Stimulated activated memory B cell treated with anti-CD40 and anti-IgM and Interleukin-4, amounts not matched to agents 10 μg/mL and 1 μg/mL and 100 μg/mL, for 72 hours (primary cell): ENCODE measurements at places on chromosomes 7 and 10.

DNA sequence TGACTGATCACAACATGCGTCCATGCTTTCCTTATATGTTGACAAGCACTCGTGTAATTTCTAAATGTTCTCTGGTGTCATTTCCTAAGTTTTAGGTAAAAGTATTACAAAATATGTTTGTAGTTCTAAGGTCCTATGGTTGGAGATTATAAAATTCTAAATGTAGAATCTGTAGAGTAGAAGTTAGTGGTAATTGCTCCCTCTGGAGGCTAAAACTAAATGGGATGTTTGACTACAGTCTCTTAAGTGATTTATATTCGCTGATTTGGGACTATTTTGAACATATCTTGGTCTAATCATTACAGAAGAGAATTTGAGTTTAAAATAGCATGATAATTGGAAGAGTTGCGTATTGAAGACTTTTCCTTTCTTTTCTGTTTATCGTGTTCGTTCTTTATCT lies 74.1 kb downstream of the ZMYND11 start:
- no peak for ATAC-seq

DNA sequence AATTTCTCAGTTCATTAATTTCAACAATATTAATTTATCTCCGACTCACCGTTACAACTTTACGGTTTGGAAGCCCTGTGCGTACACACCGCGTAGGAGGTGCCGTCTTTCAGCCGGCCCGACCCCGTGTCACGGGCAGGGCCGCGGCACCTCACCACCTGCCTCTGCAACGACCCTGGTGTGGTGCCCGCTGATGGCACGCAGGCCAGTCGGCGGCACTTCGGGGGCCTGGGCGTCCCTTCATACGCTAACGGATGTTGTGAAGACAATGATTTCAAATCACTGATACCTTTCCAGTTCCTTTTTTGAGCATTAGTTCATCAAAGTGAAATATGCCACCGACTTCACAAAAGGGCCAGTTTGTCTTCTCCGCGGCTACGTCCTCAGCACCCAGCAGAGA lies 125.3 kb downstream of the EBF3 start:
- no peak for ATAC-seq

- ATAC-seq: no peak
Observed at GRCh38 chr7:86123476-86123875, 520.2 kb upstream of the GRM3 start.

DNA sequence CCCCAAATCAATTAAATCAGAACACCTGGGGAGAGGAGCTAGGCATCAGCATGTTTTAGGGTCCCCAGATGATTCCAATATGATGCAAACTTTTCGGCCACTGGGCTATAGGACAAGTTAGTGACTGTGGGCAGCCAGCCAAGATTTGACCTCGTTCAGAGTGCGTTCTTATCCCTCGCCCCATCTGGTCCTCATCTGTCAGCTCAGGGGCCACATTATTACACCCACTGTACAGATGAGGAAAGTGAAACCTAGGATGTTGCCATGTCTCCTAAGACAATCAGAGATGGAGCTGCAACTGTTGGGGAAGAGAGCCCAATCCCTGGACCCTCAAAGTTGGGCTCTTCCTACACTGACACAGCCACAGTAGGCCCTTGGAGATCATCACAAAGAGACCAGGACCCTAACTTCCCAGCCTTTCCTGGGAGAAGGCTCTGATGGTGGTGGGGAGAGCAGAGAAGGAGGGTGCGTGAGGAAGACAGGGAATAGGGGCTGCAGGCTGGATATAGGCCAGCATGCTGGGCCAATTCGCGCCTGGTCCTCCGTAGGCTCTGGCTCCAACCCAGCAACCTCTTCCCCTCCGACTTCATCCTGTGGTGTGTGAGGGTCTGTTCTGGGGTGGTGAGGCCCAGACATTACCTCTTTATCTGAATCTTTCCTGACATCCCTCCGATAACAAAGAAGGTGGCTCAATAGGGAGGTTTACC lies 109.4 kb upstream of the ZMIZ1 start:
- ATAC-seq: no peak

- ATAC-seq: no peak
Observed at GRCh38 chr10:17166699-17167098, 34.8 kb downstream of the TRDMT1 start.

DNA sequence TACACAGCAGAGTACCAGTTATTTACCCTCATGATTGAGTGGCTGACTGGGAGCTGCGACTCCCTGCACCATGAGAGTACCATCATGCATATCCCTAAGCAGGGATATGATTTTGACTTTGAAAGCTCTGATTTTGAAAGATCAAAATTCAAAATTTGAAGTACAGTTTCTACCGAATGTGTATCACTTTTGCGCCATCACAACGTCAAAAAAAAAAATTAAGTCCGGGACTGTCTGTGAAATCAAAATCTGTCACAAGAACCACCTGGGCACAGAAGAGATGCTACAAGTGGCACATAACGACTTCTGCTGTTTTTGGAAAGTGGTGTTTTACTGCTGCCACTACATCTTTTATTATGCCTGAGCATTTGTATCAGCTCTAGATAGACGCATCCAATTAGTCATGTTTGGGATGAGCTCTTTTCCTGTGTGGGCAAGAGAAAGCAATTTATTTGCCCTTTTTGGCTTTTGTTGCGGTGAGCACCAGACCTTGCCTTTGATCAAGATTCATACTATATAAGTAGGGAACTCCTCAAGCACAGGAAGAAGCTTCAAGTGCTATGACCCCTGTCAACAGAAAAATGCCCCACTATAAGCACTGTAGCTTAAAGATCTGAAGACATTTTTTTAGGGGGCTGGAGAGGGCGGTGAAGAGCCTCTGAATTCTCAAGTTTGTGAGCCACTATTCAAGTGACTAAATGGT lies 10.7 kb downstream of the MTPN start:
- ATAC-seq: no peak

GRCh38 chr7:68146983-68147382 lies 1150.3 kb downstream of the TYW1 start:
- ATAC-seq: no peak

- no peak for ATAC-seq
Observed at GRCh38 chr7:17158261-17158660, 140.2 kb upstream of the AHR start.

- ATAC-seq: no peak
Observed at GRCh38 chr10:77979221-77979620, 50.1 kb downstream of the POLR3A start.

GRCh38 chr10:34528320-34528719 lies 286.8 kb downstream of the PARD3 start:
- no peak for ATAC-seq

GRCh38 chr10:71584461-71584860 lies 135.1 kb downstream of the C10orf105 start:
- no peak for ATAC-seq

- ATAC-seq: no peak
Observed at GRCh38 chr7:29605671-29606070, 42.0 kb downstream of the PRR15 start.

DNA sequence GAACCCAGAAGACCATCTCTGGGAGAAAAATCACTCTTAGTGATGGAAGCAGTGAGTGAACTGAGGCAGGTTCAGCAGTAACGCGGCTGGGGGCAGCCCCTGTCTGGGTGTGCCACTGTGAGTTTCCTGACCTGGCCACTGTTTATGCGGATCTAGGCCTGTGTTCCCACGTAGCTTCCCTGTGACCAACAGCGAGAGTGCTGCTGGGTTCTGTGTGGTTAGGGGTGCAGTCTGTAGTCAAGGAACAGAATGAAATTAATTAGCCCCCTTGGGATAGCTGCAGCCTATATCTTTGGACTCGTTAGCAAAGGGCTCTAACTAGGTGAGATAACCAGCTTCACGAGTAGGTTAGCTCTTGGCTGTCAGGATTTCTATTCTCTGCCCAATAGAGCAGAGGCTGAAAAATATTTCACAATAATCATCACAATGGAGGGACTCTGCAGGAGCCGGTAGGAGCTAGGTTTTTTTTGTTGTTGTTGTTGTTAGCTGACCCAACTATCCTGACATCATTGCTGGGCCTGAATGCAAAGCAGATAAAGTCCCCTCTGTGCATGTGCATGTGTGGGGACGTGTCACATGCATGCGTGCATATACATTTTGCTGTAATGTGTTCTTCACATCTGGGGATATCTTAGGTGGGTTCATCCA lies 164.9 kb downstream of the TMEM178B start:
- ATAC-seq: peak; percentile 10

- no peak for ATAC-seq
Observed at GRCh38 chr7:38512291-38512690, 118.9 kb downstream of the AMPH start.

- ATAC-seq: no peak
Observed at GRCh38 chr7:157490465-157490912, 153.7 kb downstream of the DNAJB6 start.

- no peak for ATAC-seq
Observed at GRCh38 chr10:129514568-129515451, 47.8 kb downstream of the MGMT start.
